ENCODE measurements at places on chromosomes 3 and 15.

- no peak for DNase-seq
Measured at GRCh38 chr15:98794748-98795147, 146.4 kb downstream of the IGF1R start.

DNA sequence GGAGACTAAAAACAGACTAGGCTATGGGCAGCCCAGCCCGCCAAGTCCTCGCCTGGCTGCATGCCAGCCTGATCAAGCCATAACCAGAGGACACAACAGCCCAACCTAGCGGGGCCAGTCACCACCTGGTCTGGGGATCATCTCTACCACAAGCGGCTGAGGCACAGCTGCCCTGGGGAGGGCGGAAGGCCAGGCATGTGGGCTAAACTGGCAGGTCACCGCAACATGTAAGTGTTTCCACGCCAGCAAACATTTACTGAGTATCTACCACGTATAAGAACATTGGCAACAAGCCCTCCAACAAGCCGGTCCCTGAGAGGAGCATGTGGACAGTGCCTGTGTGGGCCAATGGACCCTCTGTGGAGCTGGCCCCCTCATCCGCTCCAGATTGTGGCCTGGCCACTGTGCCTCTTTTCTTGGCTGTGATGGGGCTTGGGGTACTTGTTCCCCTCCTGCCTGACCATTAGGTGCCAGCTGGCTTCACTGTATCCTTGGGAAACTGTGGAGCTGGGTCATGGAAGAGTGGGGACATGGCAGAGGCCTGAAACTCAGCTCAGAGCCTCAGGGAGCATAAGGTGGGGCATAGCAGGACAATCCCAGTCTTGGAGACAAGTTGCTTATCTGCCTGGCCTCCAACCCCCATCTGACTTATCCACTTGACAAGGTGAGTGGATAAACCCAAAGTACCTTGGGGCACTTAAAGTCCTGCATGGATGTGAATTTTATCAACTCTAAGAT is 9.0 kb downstream of the UBXN7 start:
- DNase-seq: no peak

DNA sequence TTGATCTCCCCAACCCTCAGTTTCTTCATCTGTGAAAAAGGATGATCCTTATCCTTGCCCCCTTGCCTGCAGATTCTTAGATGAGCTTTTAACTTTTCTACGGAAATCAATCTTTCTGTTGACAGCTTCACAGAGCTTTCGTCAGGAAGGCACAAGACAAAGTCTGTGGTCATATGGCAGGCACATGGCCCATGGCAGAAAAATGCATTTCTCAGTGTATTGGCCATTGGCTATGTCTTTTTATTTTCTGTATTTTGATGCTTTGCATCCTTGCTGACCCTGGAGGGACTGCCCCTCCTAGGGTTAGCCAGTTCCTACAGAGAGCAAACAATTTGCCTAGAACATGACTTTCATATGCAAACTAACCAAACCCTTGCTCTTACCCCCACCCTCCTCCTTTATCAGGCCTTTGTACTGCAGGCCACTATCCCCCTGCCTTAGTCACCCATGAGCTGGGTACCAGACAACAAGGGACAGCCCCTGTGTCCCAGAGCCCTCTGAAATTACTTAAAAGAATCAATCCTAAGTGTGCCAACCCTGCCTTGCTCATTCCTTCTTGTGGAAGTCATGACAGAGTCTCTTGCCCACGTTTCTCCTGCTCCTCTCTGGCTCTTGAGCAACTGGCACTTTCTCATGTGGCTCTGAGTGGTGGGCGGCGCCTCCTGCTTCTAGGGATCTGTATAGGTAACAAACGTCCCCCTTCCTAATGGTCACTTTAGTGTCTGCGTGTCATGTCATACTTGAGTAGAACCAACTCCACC is 24.1 kb upstream of the NOX5 start:
- no peak for DNase-seq

GRCh38 chr15:72338617-72339321 is 18.8 kb upstream of the CELF6 start:
- no peak for DNase-seq

GRCh38 chr3:178386880-178387279 is 149.4 kb upstream of the KCNMB2 start:
- DNase-seq: no peak

GRCh38 chr3:74506246-74506645 is 108.2 kb downstream of the CNTN3 start:
- DNase-seq: no peak

- DNase-seq: no peak
Measured at GRCh38 chr3:13539671-13540070, 9.3 kb upstream of the FBLN2 start.

- no peak for DNase-seq
Measured at GRCh38 chr15:24823473-24823872, 131.3 kb upstream of the SNRPN start.
